ENCODE measurements at places on chromosomes 6 and 20.

DNA sequence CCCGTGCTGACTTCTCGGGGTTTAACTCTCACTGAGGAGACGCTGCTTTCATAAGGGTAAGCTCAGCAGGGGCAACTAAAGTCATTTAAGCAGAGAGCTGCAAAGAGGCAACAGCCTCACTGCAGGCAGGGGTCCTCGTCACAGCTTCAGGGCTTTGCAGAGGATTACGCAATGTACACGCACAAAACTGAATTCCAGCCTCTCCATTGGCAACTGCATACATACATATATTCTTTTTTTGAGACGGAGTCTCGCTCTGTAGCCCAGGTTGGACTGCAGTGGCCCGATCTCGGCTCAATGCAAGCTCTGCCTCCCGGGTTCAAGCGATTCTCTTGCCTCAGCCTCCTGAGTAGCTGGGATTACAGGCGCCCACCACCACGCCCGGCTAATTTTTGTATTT, 2.4 kb downstream of the GMEB2 start:
- no peak for DNase-seq

- DNase-seq = no peak
These were observed 149.1 kb downstream of the LMBRD1 start for GRCh38 chr6:69647726-69648125.

DNA sequence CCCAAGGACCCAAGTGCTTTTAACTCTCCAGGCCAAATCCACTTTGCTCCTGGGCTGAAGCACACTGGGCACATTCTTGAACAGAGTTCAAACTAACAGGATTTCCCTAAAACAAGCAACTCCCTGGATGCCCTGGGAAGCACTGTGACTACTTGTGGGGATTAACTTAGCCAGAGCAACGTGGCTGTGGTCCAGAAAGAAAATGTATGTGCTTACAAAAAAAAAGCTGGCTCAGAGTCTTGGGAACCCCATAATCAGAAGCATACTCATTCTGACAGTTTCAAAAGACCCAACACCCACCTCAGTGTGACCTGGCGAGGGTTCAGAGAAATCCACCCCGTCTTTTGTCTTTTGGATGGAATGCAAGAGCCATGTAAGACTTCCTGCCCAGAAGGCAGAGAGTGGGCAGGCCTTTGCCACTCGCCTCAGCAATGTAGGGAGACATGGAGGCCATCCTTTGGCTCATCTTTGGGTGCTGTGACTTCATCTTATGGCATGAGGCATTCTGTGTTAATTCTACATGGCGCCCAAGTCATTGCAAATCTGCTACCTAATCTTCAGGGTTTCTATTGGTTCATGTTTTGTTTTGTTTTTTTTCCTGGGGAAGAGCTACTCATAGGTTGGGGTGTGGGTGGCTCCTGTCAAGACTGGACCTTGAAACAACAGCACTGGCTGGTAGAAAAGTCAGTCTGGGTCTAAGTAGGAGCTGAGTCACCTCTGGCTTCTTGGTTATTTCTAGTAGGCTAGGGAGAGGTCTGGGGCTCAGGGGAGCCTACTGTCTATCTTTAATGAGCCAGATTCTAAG, 248.6 kb upstream of the SUPT3H start:
- DNase-seq = peak; percentile 79

GRCh38 chr6:143676437-143677045, 1.2 kb upstream of the PHACTR2 start:
- DNase-seq = no peak

GRCh38 chr6:3343089-3343883, 84.5 kb downstream of the PSMG4 start:
- no peak for DNase-seq

DNA sequence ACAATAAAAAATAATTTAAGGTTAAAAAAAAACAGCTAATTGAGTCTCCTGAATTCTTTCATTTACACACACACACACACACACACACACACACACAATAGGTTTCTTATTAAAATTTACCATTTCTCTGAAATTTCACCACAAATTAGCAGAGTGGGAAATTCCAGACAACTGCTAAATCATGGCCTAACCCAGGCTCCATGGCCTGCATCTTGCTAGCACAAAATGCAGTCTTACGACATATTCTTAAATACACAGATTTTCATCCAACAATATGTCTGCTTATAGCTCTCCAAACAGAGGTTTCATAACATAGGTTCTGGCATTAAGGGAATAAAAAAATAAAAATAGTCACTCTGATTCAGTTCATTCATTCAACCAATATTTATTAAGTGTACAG, 46.9 kb downstream of the SOD2 start:
- no peak for DNase-seq
